ENCODE measurements at places on chromosomes 1 and 21.

GRCh38 chr1:8689431-8690252 lies 127.8 kb downstream of the RERE start:
- DNase-seq, result no peak

DNA sequence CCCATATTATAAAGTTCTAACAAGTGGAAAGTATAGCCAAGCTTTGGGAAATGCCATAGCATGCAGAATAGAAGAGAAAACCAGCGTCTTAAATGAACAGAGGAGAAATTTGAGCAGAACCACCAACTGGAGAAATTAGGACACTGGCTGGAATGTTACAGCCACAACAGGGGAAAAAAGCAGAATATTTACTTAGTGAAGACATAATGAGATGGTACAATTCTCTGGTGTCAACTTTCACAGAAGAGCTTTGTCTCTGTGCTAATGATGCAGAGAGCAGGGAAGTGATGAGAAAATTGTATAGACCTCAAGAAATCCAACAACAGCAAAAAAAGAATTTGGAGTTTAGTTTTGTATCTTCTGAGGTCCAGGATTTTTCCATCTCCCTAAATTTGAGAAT lies 249.7 kb downstream of the KIF26B start:
- DNase-seq, result no peak

DNA sequence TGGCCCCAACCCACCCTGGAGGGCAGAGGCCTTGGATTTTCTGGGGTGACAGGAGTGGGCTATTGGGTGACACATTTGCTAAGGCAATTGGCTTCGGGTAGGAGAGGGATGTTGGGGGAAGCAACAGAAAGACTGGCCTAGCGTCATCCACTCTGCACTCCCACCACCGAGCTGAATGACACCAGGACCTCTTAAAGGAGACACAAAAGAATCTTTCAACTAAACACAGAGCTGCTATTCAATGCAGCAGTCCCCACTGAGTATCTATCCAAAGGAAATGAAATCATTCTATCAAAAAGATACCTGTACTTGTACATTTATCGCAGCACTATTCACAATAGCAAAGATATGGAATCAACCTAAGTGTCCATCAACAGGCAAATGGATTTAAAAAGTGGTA lies 6.2 kb downstream of the TFF2 start:
- DNase-seq, result no peak

- no peak for DNase-seq
These were observed 37.6 kb downstream of the RUNX3 start for GRCh38 chr1:24892188-24893153.

- peak; percentile 70 for DNase-seq
These were observed 810 bp upstream of the HLX start for GRCh38 chr1:220878191-220879075.

- DNase-seq, result no peak
These were observed 3.9 kb downstream of the KRTAP19-8 start for GRCh38 chr21:31034378-31034777.

DNA sequence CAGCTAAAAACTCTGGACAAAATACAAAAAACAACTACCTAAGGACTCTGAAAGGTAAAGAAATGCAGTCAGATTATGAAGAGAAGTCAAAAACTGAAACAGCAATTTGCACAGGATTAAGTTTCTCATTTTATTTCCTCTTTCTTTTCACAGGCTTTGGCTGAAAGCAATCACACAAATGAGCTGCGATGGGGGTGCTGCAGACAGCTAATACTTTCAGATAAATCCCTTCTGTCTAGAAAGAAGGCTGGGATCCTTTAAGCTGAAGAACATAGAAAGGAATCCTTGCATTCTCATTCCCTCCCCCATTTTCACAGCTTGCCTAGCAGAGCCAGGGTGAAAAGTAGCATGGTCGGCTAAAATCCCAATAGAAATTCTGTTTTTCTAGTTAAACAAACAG lies 32.0 kb upstream of the PRDX6 start:
- DNase-seq, result no peak

DNA sequence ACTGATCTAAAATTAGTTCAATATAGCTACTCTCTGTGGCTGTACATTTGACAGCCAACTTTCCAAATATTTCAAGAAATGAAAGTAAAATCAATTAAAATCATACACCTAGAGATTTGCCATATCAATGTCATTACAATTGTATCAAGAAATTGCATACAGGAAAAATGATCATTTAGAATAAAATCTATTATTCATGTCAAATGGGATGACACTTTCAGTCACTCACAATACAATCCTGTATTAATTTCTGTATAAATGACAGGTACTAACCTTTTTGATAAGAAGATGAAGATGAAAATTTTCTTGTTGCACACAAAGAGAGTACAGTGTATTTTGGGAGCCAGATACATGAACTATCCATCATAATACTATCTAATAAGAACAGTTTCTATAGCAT lies 1588.9 kb upstream of the PRMT6 start:
- no peak for DNase-seq

DNA sequence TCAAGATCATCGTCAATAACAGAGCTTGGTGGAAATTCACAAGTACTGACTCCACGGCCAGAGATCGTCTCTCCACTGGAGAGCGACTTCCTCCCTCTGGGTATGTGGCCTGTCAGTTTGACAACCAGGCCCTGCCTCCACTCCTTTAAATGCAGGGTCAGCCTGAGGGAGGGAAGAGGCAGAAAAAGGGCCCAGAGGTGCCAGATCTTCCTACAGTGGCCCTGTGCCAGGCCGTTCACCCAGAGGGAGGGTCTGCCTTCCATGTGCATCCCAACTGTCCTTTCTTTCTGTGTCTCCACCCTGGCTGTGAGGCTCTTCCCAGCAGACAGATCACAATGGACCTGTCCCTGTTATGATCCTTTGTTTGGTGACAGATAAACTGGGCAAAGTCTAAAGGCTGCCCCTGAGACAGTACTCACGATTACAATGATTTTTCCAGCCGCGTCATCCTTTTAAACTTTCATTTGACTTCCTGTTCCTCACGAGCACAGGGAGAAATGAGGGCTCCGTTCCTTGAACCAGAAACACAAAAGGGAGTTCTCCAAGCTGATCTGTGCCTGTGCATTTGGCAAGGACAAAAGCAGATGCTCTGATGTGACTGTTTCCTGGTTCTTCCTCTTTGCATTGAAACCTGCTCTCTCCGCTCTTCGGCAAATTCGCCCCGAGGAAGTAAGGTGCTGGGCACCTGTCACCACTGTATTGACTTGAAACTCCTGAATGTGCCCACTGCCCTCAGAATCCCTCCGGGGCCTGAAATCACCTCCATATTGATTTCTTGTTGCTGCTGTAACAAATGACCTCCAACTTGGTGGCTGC lies 126.7 kb downstream of the PGBD5 start:
- DNase-seq, result no peak

- DNase-seq, result no peak
These were observed 3.8 kb downstream of the DYRK1A start for GRCh38 chr21:37370152-37371040.
